ENCODE measurements at places on chromosomes 12 and 14. TPM values are rescaled to one million over a fixed set of nuclear protein-coding genes. Genes with fewer than 3 reads are reported as not detected.
A peak's percentile ranks its signal among the peaks of the same experiment; 100 is the strongest.

- DNase-seq: no peak
Observed at GRCh38 chr14:60544659-60545058, 35.7 kb downstream of the SIX6 start.

DNA sequence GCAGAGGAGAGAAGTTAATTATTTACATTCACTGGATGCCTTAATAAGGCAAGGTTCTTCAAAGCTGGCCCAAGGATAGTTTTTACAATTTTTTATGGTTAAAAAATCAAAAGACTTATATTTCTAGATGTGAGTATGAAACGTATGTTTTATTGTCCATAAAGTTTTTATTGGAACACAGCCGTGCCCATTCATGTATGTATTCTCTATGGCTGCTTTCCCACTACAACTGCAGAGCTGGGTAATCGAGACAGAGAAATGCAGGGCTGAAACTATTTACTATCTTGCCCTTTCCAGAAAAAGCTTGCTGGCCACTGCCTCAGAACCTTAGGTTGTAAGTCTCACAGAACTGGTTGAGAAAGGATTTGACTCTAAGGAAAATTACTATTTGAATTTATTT, 16.4 kb downstream of the JKAMP start:
- no peak for DNase-seq

- peak; percentile 71 for DNase-seq
Observed at GRCh38 chr14:66624336-66624937, 116.5 kb downstream of the GPHN start.

GRCh38 chr12:18261906-18262305, 588 bp downstream of the PIK3C2G start:
- no peak for DNase-seq

ADGRD1 gene
- total RNA-seq: not detected

TOMM20L gene
- not detected for total RNA-seq
